IgD-negative memory B cell (primary cell): ENCODE measurements at places on chromosomes 2 and 18. TPM values are rescaled to one million over a fixed set of nuclear protein-coding genes. Genes with fewer than 3 reads are reported as not detected.

Gene CTLA4
- polyA plus RNA-seq = not detected

Gene SNTG2
- polyA plus RNA-seq = not detected

Gene ACKR3
- polyA plus RNA-seq = 1.4 TPM

Gene ASTL
- polyA plus RNA-seq = not detected

Gene MYOM1
- polyA plus RNA-seq = 2.4 TPM

Gene ZAP70
- polyA plus RNA-seq = 4.6 TPM

Gene SPDYA
- 0.30 TPM for polyA plus RNA-seq

Gene KCNIP3
- not detected for polyA plus RNA-seq

Gene DYSF
- 0.34 TPM for polyA plus RNA-seq

Gene SCN1A
- not detected for polyA plus RNA-seq

Gene ZNF385B
- polyA plus RNA-seq = not detected

Gene FABP1
- polyA plus RNA-seq = not detected

Gene DSG4
- not detected for polyA plus RNA-seq

Gene ATL2
- polyA plus RNA-seq = 24.6 TPM

Gene TXNDC2
- polyA plus RNA-seq = not detected

Gene NEU4
- polyA plus RNA-seq = not detected

Gene ACMSD
- not detected for polyA plus RNA-seq

Gene LRRC30
- not detected for polyA plus RNA-seq

Gene KANSL3
- 17.3 TPM for polyA plus RNA-seq

Gene UGT1A5
- polyA plus RNA-seq = not detected

Gene RALBP1
- polyA plus RNA-seq = 49.8 TPM

Gene CD8B2
- not detected for polyA plus RNA-seq

Gene TMEM200C
- not detected for polyA plus RNA-seq

Gene HOXD3
- polyA plus RNA-seq = not detected

Gene ZSWIM2
- not detected for polyA plus RNA-seq

Gene ANTXR1
- polyA plus RNA-seq = not detected
